ENCODE measurements at places on chromosomes 11 and 22.
A peak's percentile ranks its signal among the peaks of the same experiment; 100 is the strongest.

DNA sequence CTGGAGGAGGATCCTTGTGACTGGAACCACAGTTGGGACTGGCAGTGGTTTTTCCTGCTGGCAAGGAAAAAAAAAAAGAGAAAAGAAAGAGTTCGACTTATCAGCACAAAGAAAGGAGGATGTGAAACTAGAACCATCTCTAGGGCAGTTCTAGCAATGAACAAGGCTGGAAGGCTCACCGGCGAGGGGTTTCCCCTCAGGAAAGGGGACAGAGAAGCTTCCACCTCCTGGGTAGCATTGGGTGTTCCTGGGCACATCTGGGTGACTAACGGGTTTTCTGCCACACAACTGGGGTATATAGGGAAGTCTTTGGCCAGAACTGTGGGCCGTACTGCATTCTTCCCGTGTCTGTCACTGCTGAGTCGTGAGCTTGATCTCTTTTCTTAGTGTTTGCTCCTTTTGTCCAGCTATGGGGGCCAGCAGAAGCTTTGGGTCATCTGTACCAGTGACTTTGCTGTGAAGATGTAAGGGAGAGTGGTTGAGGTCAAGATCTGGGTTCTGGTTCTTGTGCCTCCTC is 109.4 kb upstream of the OR4B1 start:
- peak; percentile 83 for DNase-seq

DNA sequence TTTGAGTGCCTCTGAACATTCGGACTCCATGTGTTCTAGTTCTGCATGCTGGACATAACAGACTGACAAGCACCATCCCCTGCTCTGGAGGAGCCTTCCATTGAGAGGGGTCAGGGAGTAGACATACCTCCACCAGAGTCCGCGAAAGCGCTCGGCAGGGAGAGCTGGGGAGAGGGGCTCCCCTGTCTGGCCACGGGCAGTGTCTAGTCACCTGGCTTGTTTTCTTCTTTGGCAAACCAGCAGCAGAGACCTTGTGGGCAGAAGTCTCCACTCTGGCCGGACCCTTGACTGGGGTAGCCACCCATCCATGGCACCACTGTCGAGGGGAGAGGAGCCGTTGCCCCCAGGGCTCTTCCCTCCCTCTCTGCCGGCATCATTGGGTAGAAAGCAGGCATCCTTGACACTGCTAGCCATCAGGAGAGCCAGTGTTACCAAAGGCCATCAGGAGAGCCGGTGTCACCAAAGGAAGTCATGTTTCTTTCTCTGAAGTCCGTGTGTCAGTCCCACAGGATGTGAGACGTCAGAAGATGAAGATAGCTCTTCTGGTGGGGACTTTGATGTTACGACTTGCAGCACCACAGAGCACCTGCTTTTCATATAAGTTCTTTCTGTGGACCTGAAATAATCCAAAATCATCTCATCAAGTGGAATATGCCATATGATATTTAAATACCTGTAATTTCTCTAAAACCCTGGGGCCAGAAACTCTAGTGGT is 305.6 kb downstream of the TBC1D22A start:
- DNase-seq: no peak

GRCh38 chr11:64633555-64634159 is 42.6 kb downstream of the SLC22A12 start:
- no peak for DNase-seq

- DNase-seq: peak; percentile 12
Observed at GRCh38 chr11:62266558-62266957, 3.4 kb upstream of the SCGB2A2 start.

- DNase-seq: no peak
Observed at GRCh38 chr11:118264569-118265465, 720 bp upstream of the MPZL2 start.

GRCh38 chr11:116636341-116636929 is 136.4 kb downstream of the BUD13 start:
- DNase-seq: no peak

GRCh38 chr22:24090581-24090980 is 79.5 kb downstream of the CABIN1 start:
- no peak for DNase-seq

DNA sequence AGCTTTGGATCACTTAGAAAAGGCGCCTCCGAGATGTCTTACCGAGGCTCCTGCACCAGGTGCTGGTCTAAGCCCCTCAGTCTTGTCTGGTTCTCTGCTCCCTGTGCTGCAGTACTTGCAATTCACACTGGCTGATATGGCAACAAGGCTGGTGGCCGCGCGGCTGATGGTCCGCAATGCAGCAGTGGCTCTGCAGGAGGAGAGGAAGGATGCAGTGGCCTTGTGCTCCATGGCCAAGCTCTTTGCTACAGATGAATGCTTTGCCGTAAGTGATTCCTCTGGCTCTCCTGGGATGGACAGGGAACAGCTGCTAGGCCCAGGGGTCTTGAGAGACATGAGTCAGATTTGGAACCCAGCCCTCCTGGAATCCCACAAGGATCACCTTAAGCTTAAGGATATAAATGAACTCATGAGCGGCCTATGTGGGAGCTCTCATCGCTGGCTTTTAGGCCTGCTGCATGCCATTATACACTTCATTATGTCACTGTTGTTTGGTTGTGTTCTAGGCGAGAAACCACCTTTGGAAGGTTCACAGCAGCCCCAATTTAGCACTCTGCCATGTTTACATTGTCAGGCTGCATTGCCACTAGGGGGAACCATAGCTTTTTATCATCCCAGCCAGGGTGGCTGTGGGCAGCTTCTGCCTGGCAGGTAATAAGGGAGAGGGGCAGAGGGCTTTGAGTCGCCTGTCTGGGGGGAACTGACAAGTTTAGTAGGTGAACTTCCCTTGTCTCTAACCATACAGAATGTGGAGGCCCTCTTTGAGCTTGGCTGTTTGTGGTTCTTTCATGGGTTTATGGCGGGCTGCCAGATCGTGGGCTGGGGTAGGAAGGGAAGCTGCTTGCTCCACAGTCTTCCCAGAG is 8.5 kb downstream of the ACAD8 start:
- DNase-seq: no peak

- DNase-seq: no peak
Observed at GRCh38 chr22:38464992-38465672, 2.8 kb upstream of the KDELR3 start.

GRCh38 chr11:17767301-17767885 is 32.8 kb downstream of the KCNC1 start:
- DNase-seq: no peak

GRCh38 chr22:21108379-21109115 is 62.8 kb downstream of the LRRC74B start:
- no peak for DNase-seq

GRCh38 chr22:34015642-34016041 is 95.4 kb upstream of the LARGE1 start:
- DNase-seq: no peak

GRCh38 chr22:17563936-17564391 is 666 bp downstream of the SLC25A18 start:
- peak; percentile 87 for DNase-seq

DNA sequence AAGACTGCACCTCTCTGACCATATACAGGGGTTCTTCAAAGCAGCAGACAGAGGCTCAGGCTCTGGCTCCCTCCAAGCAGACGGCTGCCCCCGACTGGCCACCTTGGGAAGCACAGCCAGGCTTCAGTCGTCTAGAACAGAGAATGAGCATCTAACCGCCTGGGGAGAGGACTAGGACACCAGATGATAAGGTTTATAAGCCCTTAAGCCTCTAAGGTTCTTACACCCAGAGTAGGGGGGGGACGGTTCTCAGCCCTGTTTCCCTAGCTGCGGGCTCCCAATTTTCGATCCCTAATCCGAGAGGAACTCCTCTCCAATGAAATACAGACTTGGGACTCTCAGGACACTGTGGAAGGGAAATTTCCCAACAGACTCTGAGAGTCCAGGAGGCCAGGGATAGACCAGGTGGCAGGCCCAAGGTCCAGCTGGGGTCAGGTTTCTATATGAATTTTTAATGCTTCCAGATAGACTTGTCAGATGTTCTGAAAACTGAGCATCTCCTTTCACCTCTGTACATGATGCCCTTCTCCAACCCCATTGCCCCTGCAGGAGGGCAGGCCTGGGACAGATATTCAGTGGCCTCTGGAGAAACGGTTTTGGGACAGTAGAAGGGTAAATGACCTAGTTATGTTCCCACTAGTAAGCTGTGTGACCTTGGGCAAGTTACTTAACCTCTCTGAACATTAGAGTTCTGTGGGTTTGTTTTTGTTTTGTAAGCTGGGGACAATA is 20.2 kb downstream of the RTN4RL2 start:
- peak; percentile 39 for DNase-seq

DNA sequence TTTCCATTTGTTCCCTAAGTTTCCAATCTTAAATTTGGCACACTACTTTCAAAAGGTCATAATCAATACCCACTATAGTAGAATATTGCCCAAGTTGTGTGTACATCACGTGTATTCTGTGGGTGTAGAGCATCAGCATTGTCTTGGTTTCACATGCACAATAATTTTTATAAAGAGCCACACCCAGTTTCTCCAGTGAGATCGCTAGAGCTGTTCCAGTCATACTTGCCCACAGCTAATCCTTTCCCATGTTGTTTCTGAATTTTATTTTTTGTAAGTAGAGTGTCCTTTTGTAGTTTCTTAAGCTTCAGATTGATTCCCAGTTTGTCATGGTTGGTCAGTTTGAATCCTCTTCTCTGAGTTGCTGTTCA is 13.7 kb downstream of the FAM118B start:
- DNase-seq: no peak

DNA sequence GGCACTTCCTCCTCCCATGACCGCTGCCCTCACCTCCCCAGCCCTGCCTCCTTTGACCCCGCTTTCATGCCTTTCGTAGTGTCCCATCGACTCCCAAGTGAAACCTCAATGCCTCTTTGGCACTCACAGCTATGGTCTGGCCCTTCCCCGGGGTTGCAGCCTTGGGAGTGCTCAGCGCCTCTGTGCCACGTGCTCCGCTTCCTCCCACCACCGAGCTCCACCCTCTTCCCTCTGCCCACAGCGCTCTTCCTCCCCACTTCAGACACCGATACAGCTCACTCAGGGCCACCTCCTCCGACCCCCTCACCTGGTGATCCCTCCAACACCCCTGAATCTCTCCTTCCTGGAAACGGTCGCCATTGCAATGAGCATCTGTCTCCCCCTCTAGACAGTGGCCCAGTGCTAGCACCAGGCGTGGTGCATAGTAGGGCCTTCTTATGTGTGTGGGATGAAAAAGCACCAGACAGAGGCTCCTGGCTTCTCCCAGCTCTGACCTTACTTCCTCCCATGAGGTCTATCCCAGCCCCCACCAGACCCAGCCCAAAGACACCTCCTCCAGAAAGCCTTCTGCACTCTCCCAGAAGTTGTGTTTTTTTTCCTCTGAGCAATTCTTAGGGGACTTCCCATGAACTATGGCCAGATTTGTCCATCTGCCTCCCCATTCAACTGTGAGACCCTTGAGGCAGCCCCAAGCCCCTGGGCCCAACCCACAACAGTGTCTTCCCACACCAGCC is 16.4 kb upstream of the SCGB1A1 start:
- peak; percentile 35 for DNase-seq

GRCh38 chr11:112584672-112585071 is 324.0 kb upstream of the PLET1 start:
- DNase-seq: no peak

GRCh38 chr11:119876841-119877240 is 147.8 kb upstream of the NECTIN1 start:
- no peak for DNase-seq

GRCh38 chr11:17642980-17643379 is 76.4 kb upstream of the MYOD1 start:
- DNase-seq: no peak

DNA sequence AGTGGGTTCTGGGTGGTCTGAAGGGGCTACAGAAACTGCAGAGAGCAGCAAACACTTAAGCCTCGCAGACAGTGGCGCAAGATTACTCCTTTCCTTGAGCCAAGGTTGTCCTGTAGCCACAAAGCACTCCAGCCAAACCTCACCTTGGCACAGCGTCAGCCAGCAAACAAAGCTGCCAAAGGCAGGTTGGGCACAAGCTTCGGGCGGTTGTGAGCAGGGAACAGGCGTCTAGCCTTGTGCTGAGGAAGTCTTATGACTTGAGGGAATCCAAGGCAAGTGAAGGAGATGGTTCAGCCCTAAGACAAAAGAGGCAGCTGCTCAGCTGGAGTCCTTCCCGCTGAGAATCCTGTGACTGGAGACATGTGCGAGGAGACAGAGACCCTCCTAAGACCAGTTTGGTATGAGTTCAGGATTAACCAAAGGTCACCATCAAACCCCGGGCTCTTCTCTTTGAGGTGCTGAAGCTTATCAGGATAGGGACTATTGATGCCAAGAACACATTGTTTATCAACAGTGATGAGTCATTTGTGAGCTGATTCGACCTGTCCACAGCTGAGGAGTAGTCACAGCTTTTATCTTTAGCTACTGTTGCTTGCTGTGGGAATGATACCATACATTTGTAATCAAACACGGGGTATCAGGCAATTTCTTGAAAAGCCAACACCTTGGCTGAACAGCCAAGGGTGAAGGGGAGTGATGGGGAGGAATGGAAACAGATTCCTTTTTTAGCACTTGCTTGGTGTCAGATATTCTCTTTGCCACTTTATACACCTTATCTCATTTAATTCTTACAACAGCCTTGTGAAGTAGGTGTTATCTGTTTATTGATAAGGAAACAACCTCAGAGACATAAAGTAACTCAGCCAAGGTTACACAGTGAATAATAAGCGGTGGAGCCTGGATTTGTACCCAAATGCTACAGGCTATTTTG is 4.6 kb downstream of the ADM start:
- no peak for DNase-seq

DNA sequence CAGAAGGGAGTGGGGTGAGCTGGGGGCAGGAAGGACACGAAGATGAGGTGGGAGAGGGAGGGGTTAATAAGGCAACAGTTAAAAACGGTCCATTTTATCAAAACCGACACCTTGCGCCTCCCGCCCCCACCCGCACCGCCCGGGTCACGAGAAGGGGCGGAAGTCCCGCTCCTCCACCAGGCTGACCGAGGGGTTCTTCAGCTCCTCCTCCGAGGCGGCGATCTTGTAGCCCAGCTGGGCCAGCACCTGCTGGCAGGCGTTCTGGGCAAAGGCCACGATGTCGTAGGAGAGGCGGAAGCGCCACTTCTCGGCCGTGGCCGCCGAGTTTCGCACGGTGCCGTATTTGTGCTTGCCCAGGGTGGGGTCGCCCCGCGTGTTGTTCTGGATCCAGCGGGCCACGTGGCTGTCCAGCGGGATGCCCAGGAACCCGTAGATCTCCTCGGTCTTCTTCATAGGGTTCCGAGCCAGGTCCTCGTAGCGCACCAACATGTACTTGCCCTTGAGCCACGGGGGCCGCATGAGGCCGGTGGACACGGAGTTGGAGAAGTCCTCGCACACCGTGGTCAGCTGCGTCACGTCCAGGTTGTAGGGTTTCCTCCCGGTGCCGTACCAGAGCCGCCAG is 15.8 kb downstream of the CHST1 start:
- no peak for DNase-seq

Data from foreskin fibroblast (primary cell).